Central memory CD8-positive, alpha-beta T cell (primary cell): ENCODE measurements at places on chromosomes 7 and 10.
A peak's percentile ranks its signal among the peaks of the same experiment; 100 is the strongest.

DNA sequence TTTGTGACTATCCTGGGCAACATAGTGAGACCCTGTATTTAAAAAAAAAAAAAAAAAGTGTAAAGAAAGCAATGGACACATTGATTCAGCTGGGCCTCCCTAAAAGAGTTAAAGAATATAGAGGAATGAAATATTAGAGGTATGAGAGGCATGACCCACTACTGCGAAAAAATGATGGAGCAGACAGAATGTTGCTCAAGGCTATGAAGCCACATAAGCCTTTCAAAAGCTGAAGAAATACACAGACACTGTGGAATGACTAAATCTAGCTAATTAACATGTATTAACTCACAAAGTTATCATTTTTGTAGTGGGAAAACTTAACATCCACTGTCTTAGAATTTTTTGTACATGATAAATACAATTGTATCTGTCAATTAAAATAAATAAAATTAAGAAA, 107.3 kb downstream of the HGF start:
- DNase-seq, result no peak

GRCh38 chr10:75565286-75566251, 134.1 kb downstream of the LRMDA start:
- DNase-seq, result no peak

DNA sequence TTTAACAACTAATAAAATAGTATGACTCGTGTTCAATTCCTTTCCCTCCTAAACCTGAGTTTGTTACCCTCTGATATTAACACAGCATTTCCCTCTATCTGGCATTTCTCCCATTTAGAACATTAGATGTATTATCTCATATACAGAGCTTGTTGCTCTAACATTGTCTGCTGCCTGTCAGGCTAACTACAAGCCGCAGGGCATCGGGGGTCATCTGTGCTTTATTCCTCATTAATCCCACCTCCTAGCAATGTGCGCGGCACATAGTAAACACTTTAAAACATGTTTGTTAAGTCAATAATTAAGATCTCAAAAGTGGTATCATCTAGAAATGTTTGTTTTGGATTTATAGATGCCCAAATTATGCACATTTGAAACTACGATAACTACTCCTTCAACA, 52.9 kb upstream of the NEBL start:
- DNase-seq, result no peak

DNA sequence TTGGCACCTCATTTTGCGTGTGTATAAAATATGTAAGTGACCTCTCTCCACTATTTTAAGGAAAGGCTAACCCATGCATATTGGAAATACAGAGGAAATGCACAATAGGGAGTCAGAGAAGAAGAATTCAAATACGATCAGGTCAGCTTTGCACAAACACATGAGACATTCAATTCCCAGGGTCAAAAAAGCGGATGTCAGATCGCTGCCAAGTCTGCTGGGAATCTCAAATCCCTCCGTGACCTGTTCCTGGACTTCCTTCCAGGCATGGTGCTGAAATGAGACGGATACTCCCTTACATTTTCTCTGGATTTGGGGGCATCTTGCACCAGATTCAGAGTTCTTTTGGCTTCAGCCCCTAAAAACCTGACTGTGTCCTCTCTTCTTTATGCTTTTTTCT, 91.9 kb upstream of the PRKCQ start:
- no peak for DNase-seq

DNA sequence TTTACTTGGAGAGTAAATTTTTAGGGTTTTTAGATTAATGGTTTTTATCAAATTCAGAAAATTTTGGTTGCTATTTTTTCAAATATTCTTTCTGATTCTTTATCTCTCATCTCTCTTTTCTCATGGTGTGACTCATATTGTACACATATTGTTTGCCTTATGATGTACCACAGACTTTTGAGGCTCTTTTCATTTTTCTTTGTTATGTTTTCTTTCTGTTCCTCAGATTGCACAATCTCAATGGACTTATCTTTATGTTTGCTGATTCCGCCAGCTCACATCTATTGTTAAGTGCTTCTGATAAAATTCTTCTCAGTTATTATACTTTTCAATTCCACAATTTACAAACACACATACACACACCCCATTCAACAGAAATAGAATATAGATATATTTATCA, 168.2 kb upstream of the IGFBP3 start:
- no peak for DNase-seq

- DNase-seq, result no peak
Observed at GRCh38 chr10:110276603-110277002, 28.1 kb downstream of the SMNDC1 start.

DNA sequence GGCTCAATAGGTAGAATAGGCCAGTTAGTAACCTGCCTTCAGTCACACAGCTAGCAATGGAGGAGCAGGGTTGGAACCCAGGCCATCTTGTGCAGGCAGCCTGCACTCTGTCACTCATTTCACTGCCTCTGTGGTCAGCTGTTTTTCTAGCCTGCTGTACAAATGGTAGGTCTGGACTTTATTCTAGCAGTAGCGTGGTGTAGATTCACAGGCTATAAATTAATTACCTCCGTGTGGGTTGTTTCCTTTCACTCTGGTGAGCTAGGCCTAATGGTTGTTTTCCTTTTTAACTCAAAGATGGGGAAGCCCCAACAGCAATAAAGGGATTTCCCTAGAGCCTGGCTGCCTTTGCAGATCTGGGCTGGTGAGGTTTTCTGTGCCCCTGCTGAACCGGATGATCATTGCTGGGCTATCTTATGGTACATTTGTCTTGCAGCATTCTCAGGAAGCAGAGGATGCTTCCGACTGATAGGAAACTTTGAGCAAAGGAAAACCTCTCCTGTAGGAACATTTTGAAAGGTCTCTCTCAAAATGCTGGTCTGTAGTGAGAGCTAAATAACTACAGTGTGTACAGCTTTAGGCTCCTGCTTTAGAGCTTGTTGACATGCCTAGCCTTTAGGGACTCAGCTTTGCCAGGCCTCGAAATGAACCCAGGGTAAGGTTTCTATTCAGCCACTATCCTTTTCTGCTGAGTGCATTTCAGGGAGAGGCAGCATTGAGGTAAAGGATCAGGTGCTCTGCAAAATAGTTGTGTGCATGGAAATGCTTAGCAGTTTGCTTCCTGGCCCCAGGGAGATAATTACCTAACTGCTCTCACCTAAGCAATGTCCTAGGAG, 157.4 kb downstream of the ST7 start:
- DNase-seq, result peak; percentile 10

DNA sequence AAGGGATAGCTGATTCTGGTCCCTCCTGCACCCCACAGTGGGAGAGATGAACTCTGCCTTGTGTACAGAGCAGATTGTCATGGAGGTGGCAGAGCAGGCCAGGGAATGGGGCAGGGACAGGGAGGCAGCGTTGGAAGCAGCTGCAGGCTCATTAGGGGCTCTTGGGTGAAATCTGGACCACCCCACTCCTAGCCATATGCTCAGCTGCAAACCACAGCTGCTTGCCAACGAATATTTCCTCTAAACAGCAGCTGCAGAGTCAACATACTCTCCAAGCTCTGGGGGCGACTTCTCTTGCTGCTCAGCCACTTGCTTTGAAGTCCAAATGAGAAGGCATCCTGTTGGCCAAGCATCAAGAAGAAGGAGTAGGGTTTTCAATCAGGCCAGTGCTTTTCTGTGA, 302.3 kb upstream of the AUTS2 start:
- no peak for DNase-seq
